K562 (cell line): ENCODE measurements at places on chromosomes 7 and 10.

- no peak for DNase-seq
These were observed 47.4 kb downstream of the PRPF18 start for GRCh38 chr10:13634207-13634606.

DNA sequence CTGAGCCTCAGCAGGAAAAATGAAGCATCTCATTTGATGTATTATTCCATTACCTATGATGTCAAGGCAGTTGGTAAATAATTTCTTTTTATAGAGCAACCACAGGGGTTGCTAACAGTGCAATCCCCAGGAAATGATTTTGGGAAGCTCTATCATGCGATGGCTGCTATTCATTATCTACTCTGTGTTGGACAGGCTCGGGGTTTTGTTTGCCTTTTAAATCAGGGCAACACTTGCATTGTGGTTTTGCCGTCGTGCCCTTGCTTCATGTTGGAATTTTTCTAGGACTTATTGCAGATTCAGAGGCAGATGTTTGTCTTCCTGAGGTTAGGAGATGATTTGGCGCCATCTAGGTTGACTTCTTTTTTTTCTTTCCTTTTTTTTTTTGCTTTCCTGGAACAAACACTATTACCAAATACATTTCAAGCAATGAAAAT, 128.4 kb downstream of the BICC1 start:
- DNase-seq, result no peak

DNA sequence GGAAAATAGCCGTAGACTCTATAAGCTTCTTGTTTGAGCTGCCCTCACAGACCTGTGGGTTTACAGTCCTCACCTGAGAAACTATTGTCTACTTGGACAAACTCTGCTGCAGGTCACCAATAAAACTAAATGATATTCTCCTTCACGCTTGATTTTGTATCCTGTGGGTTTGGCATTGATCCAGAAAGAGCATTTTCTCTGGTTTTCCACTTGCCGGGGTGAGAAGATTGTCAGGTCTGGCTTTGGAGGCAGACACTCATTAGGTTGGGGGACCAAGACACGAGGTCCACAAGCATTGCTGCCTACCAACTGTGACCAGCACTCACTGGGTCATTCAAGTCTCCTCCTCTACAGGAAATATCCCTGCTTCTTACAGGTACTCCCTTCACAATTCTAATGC, 68.5 kb downstream of the CDC14C start:
- no peak for DNase-seq

DNA sequence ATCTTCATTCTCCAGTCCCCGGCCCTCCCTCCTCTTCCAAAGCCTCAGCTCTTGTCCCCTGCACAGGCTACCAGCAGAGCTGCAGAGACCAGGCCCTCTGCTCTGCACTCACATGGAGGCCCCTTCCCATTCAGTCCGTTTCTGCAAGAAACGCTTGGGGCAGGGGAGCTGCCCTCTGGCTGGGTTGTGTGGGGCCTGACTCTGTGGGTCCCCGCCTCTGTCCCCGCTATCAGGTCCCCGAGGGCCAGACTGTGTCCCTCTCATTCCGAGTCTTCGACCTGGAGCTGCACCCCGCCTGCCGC, 1.5 kb downstream of the PCOLCE start:
- DNase-seq, result no peak

GRCh38 chr10:48896756-48897440, 42.7 kb downstream of the LRRC18 start:
- no peak for DNase-seq

DNA sequence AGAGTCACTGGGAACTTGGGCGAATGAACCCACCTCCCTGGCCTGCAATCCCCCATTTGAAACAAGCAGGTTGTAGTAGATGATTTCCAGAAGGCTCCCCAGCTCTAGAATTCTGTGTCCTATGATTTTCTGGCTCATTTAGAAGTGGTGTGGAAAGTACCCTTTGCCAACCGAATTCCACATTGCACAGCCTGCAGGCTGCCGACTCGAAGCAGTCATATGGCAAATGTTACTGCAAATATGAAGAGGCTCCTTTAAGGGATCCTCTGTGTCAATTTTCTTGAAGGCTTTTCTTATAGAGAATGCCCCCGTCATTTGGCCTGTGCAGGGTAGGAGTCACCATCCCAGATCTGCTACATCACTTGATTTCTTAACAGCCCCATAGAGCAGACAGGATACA, 5.6 kb downstream of the PODXL start:
- DNase-seq, result no peak

- no peak for DNase-seq
These were observed 40.7 kb downstream of the ZCCHC24 start for GRCh38 chr10:79404690-79405131.

DNA sequence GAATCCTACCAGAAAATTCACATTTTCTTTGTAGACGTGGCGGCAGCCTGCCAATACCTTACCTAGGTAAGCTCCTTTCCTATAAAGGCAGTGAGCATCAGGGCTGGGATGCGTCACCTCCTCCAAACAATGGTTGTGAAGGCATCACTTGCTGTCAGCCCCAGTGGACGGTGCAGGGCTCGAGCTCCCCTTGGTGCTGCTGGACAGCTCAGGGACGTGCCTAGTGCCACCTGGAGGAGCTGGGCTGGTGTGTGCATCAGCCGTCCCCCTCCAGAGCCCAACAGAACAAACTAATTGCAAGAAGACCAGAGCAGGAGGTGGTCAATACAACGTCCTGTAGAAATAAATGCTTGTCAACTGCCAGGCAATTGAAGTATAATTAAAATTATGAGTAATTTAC, 517.5 kb upstream of the FOXK1 start:
- no peak for DNase-seq

DNA sequence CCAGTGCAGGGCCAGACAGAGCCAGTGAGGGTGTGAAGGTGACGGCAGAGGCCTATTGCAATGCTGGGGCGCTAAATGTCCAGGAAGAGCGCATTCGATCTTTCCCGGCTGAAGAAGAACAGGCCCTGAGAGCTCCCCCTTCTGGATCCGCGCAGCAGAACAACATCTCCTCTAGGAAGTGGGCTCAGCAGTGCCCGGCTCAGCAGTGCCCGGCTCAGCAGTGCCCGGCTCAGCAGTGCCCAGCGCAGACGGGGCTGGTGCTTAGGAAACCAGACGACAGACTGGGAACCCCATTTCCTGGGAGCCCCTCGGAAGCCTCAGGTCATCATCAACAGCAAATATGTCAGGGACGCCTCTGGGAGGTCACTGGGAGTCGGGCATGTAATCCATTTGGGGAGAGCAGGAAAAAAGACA, 4.7 kb upstream of the NOS3 start:
- peak; percentile 63 for DNase-seq

GRCh38 chr10:123135415-123136141, at the start of gene HMX3:
TSS of gene HMX3 (plus strand) at chr10:123135970. CDS start at chr10:123136051, 81 bp downstream.
- DNase-seq, result peak; percentile 69

GRCh38 chr7:45001138-45001694, 1.2 kb downstream of the CCM2 start:
- DNase-seq, result peak; percentile 69

GRCh38 chr7:127833641-127834040, 181.6 kb downstream of the SND1 start:
- no peak for DNase-seq

DNA sequence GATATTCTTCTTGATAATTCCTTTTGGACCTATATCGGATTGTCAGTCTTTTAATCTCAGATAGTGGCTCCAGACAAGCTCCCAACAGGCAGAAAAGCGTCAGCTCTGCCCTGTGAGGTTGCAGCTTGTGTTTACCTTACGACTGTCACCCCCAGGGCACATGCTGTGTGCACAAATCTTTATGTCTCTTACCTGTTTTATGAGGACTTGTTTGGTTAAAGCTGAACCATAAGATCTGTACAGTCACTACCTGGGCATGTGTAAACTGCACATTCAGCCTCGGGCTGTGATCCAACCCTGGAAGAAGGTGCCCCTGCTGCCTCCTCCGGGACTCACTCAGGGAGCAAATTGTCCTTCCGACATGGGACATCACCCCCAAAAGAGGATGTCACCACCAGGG, 119.8 kb downstream of the GALNT17 start:
- DNase-seq, result no peak

- DNase-seq, result peak; percentile 55
These were observed 457 bp downstream of the ACADSB start for GRCh38 chr10:123009105-123009820.

DNA sequence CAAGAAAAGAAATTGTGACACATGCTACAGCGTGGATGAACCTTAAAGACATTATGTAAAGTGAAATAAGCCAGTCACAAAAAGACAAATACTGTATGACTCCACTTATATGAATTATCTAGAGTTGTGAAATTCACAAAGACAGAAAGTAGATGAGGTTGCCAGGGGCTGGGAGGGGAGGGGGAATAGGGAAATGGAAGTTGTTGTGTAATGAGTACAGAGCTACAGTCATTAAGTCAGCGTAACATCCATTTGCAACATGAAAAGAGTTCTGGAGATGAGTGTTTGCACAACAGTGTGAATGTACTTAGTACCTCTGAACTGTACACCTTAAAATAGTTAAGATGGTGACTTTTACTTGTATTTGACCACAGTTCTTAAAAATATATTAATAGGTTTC, 112.1 kb upstream of the CDK1 start:
- no peak for DNase-seq

- DNase-seq, result no peak
These were observed 36.4 kb downstream of the CNPY1 start for GRCh38 chr7:155509725-155510551.

- DNase-seq, result no peak
These were observed 37.4 kb downstream of the VIM start for GRCh38 chr10:17265468-17265867.

- no peak for DNase-seq
These were observed 83.7 kb downstream of the JMJD1C start for GRCh38 chr10:63382066-63382465.
